ENCODE measurements at places on chromosomes 3 and 15.

DNA sequence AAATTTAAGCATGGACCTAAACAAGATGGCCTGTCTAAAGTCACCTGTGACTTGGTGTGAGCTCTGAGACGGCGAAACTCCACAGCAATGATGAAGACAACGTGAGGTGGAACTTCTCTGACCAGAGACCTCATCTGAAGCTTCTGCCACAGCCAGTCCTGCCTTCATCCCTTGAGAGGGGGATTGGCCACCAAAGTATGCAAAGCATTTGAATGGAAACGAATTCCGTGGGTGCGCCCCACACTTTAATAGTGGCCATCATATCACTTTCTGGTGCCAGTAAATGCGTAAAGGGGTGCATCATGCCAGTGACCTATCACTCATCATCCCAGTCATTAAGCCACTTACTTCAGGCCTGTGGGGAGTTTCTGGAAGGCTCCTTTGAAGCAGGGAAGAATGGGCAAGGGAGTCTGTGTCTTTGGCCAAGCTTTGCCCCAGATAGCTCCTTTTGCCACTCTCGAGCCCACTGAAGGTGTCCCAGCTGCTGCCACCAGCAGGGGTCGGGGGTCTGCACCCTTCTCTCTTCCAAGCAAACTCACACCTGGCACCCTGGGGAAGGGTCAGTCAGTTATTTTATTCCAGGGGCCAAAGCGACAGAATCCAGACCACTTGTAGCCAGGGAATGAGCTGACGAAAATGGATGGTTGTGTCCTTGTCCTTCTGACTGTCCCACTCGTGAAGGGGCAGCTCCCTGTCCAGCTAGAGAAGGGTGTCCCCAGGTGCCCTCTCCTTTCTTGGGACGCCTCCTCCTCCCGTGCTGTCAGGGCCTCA lies 17.7 kb downstream of the MUC20 start:
- DNase-seq = no peak

GRCh38 chr15:30877070-30877469 lies 26.6 kb upstream of the FAN1 start:
- DNase-seq = no peak

GRCh38 chr3:126541628-126542339 lies 16.9 kb downstream of the C3orf22 start:
- no peak for DNase-seq

GRCh38 chr3:64612916-64613526 lies 74.8 kb downstream of the ADAMTS9 start:
- DNase-seq = no peak

GRCh38 chr3:136042608-136043221 lies 77.2 kb downstream of the PPP2R3A start:
- peak; percentile 25 for DNase-seq

GRCh38 chr3:134007819-134008218 lies 21.9 kb downstream of the SLCO2A1 start:
- DNase-seq = no peak
